HT-29 (cell line): ENCODE measurements at places on chromosomes 16 and 17.
A peak's percentile ranks its signal among the peaks of the same experiment; 100 is the strongest.

DNA sequence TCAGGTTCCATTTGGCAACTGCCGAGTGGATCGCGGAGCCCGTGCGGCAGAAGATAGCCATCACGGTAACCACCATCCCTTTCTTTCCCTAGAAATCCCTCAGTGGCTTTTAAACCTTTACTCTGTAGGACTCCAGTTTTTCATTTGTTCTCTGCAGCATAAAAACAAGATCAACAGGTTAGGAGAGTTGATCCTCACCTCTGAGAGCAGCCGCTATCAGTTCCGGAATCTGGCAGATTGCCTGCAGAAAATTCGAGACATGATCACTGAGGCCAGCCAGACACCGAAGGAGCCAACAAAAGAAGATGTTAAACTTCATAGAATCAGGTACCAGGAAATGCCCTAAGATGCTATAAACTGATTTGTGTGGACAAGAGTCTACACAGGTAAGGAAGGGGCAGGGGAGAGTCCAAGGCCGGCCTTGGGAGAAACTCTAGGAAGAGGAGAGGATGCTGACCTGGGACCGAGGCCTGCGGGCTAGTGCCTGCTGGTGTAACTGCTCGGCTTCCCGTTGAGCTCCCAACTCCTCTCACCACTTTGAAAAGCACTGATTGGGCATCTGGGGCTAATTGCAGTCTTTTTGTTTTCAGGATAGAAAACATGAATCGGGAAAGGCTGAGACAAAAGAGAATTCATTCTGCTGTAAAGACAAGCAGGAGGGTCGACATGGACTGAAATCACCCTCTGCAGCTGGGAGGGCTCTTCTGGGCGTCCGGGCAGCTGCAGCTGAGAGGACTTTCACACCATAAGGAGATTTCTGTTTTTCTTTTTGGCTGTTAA, 8.1 kb downstream of the MRPL58 start:
- DNase-seq: no peak

GRCh38 chr16:3459401-3460090, 16.1 kb downstream of the NAA60 start:
- no peak for DNase-seq

DNA sequence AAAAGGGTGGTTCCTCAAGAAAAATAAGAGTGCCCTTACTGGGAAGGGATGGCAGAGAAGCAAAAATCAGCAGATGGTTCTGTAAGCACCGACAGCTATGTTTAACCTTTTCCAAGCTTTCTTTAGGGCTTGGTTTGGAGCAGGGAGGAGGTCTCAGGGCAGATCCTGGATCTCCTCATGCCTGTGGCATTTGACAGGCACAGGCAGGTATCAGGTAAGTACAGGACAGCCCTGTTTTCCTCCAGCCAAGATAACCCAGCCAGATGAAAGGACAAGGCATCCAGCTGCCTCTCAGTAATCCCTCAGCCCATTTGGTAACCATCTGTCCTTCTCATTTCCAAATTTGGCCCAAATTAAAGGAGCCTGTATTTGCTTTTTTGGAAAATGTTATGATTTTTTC, 141.5 kb downstream of the TOX3 start:
- DNase-seq: no peak

- DNase-seq: peak; percentile 25
These were observed 112.9 kb upstream of the HAS3 start for GRCh38 chr16:68992521-68992920.
